ENCODE measurements at places on chromosomes 16 and 17.

GRCh38 chr17:5582209-5583185 lies 1.8 kb downstream of the NLRP1 start:
- DNase-seq: no peak

GRCh38 chr17:64571746-64572145 lies 65.0 kb downstream of the CEP95 start:
- DNase-seq: no peak

GRCh38 chr16:15950161-15950854 lies 892 bp downstream of the ABCC1 start:
- no peak for DNase-seq

- no peak for DNase-seq
Measured at GRCh38 chr16:27025581-27025980, 41.1 kb upstream of the C16orf82 start.

DNA sequence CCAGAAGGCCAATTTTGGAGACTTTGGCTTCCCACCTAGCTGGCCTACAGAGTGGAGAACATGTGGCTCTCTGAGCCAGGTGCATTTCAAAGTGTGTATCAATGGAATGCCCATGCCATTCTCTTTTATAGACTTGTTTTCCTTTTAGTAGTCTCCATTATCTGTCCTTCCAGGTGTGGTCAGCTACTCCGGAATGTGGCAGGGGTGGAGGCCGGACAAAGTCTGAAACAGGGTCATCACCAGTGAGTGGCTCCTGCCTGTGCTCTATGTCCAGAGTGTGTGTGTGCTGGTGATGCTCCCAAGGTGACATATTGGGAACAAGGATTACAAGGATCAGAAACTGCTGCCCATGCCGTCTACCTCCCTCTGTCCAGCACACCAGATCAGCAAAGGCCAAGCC lies 3.8 kb upstream of the TMEM220 start:
- DNase-seq: no peak

- DNase-seq: no peak
Measured at GRCh38 chr16:31007684-31008083, 2.8 kb downstream of the STX1B start.

DNA sequence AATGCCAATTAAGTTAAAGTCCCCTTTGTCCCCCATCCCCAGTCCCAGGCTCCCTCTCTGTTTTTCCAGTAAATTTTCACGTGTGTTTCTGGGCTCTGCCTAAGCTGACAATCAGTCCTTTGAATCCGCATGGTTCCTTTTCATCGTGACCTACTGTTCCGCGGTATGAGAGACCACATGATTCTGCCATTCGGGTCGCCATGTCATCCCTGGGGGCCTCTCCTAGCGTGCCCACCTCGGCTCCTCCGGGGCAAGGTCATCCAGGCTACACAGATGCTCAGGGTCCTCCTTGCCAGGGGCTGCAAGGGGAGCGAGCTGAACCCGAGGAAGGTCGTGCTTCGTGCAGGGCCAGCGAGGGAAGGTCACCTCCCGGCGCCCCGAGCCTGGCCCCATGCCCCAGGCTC lies 157.6 kb downstream of the RAB11FIP4 start:
- no peak for DNase-seq

DNA sequence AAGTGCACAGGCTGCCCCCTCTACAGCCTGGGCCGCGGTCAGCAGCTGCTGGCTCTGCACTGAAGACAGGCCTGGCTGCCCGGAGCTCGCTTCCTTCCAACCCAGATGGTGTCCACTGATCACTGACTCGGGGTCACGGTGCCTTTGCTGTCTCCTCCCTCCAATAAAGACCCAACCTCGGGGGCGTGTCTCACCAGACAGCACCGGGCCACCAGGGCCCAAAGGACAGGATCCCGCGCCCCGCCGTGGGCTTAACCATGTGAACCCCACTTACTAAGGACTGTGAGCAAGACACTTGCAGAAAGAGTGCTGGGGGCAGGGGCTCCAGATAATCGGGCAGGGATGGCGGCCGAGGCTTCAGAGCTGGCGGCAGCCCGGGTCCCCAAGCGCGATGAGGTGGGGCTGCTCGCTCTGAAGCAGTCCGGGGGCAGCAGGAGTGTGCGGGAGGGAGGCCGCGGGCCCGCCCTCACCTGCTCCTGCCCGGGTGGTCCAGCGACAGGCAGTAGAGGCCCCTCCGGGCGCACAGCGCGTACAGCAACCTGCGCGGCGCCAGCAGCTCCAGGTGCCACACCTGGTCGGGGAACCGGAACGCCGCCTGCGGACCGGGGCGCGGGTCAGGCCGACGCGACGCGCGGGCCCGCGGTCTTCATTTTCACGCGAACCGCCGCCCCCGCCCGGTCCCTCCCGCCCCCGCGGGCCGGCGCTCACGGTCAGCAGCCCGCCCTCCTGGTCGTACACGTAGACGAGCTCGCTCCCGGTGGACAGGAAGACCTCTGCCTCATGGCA lies 502 bp downstream of the FAAP100 start:
- no peak for DNase-seq

DNA sequence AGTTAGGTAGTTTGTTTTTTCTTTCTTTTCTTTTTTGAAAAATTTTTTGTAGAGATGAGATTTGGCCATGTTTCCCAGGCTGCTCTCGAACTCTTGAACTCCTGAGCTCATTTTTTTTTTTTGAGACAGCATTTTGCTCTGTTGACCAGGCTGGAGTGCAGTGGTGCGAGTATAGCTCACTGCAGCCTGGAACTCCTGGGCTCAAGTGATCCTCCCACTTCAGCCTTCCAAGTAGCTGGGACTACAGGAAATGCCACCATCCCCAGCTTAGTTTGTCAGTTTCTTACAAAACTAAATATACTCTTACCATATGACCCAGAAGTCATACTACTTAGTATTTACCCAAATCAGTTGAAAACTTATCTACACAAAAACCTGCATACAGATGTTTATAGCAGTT lies 14.4 kb upstream of the FBXO47 start:
- no peak for DNase-seq

- DNase-seq: no peak
Measured at GRCh38 chr17:79830763-79831264, 8.4 kb downstream of the CBX4 start.

GRCh38 chr17:79859676-79860615 lies 20.7 kb upstream of the CBX4 start:
- no peak for DNase-seq

DNA sequence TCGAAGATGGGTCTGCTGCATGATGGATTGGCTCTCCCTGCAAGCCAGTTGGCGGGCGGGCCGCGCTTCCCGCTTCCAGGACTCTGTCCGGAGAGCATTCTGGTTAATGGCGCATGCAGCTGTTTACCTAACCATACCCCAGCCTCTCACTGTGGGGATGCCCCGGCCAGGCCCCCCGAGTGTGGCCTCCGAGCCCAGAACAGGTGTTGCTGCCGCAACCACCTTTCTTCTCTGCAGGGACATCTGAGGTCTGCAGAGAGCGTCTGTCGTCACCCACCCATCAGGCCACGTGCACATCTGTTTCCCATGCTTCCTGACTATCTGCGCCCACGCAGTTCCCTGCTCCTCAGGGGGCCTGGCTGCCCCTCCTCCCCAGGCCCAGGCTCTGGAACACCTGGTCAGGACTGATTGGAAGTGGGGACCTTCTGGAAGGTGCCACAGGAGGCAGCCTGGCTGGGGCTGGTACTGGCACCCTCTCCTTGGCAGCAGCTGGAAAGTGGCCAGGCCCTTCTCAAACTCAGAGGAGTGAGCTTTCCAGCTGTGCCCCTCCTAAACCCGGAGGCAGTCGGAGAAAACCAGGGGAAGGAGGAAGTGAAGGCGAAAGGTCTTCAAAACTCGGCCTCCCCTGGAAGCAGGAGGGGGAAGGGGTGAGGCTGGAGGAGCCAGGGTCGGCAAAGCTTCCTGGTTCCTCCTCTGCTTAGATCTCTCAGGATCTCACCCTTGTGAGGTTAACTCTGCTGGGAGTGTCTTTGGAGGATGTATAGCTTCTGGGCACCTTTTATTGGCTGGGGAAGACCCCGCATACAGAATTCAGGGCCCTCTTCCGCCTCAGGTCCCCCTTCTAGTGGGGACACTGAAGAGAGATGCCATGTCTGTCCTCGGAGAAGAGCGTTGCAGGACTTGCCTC lies 64.5 kb upstream of the CIBAR2 start:
- DNase-seq: no peak

GRCh38 chr17:44602390-44602789 lies 45.1 kb downstream of the FZD2 start:
- DNase-seq: no peak

DNA sequence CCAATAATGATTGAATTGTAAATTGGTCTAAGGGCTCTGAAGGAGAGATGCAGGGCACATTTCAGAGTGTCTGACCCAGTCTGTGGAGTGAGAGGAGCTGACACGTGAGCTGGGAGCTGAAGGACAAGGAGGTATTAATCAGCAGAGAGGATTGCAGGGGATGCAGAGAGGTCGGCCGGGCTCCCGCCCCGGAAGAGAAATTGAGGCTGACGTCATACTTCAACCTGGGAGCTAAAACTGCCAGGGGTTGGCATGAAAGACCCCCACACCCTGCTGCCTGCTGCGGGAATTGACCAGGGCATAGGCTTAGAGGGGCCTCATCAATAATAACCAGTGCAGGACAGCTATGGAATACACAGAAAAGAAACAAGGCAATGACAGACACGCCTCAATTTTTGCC lies 53.6 kb upstream of the CLEC19A start:
- DNase-seq: no peak

GRCh38 chr16:84786605-84787262 lies 33.1 kb upstream of the CRISPLD2 start:
- DNase-seq: no peak

DNA sequence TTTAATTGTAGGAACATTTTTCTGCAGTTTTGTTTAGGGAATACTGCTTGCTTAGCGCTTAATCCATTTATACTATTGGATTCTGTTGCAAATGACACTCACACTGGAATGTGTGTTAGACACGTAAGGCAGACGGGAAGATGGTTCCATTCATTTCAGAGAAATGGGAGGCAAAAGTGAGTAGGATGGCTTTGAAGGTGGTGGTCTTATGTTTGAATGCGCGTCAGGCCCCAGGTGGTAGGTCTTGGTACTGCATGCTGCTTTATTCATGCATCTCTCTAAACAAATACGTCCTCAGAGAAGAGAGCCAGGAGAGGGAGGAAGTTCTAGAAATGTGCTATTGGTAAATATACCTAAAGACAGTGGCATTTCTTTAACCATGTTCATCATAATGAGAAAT lies 997.6 kb upstream of the RBFOX1 start:
- DNase-seq: no peak

DNA sequence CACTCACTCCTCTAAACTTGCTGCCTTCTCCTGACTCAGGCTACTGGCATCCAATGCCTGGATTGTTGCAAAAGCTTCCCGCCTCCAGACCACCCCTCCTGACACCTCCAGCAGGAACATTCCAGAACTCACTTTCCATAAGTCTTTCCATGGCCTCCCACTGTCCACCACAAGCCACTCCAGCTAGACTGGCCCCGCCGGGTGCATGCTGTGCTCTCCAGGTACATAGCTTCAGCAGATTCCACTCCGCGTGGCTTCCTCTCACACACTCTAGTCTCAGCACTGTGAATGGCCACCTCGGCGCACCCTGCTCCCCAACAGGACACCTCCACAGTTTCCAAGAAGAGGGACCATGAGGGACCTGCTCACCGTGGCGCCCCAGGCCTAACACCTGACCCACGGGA lies 25.9 kb upstream of the FAAP100 start:
- DNase-seq: no peak

GRCh38 chr17:28615260-28615940 lies 1.4 kb upstream of the RSKR start:
- no peak for DNase-seq

DNA sequence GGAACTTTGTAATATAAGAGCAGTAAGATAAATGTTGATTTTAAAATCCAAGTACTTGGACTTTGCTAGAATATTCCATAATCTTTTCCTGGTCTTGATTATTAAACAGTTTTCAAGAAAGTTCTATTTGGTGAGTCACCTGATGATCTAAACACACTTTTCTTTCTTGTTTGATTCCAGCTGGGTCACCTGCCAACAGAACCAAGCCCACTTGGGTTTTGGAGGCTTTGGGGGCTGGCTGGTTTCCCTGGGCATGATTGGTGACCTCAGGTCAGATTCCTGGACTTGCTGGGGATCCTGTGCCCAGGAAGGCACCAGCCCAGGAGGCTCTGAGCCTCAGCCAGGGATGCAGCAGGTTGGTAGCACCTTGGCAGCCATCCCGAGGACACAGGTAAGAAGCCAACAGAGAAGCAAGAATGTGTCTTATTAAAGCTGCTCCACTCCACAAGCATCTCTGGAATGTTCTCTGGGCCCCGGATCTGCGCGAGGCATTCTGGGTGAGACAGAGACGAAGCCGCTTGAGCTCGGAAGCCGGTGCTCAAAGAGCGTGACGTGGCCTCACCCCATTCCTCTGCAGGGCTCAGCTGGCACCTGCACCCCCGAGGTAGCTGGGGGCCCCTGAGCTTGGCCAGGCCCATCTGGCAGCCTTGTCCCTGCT lies 3.1 kb upstream of the TEX19 start:
- DNase-seq: no peak

DNA sequence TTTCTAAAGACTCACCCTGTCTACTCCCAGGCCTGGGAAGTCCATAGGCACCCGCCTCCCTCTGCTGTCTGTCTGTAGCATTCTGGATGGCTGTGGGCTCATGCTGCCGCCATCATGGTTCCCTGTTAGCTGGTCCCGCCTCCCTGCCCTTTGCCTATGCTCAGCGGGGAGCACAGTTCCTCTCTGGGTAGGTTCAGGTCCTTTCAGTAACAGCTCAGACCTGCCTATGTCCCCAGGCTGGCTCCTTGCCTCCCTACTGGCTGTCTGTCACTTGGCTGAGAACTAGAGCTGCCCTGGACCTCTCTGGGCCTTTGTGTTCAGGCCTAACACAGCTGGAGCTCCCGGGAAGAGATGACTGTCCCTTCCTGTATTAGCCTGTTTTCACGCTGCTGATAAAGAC lies 317.9 kb downstream of the SNX29 start:
- no peak for DNase-seq

DNA sequence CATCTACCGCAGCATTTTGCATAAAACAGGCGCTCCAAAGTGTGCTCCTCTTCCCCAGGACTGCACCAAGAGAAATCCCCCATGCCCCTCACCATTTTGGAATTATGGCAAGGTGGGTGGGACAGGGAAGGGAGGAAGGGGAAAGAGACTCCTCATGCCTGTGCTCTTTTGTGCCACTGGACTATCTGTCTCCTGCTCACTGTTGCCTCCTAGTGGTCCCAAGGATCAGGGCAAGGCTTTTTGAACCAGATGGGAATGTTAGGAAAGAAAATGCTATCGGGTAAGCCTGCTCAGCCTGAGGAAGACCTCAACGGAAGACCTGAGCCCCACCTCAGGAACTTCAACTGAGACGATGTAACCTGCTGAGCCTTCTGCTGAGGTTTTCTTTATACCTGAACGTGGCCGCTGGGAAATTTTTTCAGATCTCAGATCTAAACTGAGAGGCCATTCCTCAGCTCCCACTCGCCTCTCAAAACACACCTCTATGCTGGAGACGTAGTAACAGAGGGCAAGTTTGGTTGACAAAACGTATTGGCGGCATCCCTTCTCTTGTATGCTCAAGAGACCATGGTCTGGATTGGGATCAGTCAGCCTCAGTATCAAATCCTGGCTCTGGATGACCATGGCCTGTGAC lies 58.3 kb downstream of the SPACA3 start:
- DNase-seq: no peak

- DNase-seq: no peak
Measured at GRCh38 chr17:10772425-10773380, 31.2 kb downstream of the TMEM238L start.

Data from GM12878 (cell line).